ENCODE measurements at places on chromosomes 16 and 17.

- peak; percentile 67 for DNase-seq
Measured at GRCh38 chr17:38464723-38465390, 36.6 kb downstream of the ARHGAP23 start.

GRCh38 chr16:80759419-80760162, 44.8 kb downstream of the CDYL2 start:
- no peak for DNase-seq

- DNase-seq: no peak
Measured at GRCh38 chr16:3042376-3042775, 4.0 kb upstream of the MMP25 start.

GRCh38 chr16:72502594-72503005, 330.6 kb upstream of the PMFBP1 start:
- no peak for DNase-seq

GRCh38 chr17:47231866-47232265, 21.8 kb upstream of the ITGB3 start:
- no peak for DNase-seq

DNA sequence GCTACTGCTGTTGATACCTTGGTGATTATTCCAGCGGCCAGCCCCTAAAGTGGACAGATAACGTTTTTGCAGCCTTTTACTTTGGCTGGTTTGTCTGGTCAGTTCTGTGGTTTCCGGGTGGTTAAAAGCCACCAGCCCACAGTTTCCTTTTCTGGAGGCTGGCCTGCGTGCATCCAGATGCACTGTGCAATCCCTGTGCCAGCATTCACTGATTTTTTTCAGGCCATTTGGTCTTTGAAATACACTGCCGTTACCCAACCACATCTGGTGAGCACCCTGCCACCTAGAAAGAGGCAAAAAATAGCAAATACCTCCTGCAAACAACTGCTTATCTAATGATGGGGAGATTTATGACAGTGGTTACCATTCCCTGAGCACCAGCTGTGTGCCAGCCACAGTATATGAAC, 797 bp downstream of the NUDT7 start:
- peak; percentile 28 for DNase-seq

Measured in HS-5 (cell line).